ENCODE measurements at places on chromosomes 1 and 21. TPM values are rescaled to one million over a fixed set of nuclear protein-coding genes. Genes with fewer than 3 reads are reported as not detected.
A peak's percentile ranks its signal among the peaks of the same experiment; 100 is the strongest.

Gene ARHGEF19
- total RNA-seq = 3.6 TPM

Gene GJB5
- total RNA-seq = not detected

DNA sequence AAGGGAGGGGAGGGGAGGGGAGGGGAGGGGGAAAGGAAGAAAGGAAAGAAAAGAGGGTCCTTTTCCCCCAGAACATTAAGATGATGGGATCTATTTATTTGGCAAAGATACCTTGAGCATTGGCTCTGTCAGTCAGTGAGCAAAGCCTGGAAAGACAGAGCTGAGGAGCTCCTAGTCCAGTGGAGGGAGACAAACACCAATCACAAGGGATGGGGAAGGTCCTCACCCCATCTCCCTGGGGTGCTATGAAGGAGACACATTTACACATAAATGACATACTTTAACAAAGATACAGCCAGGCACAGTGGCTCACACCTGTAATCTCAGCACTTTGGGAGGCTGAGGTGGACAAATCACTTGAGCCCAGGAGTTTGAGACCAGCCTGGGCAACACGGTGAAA, 154.9 kb upstream of the TIAM1 start:
- no peaks in the 10 kb centered on the region for H3K4me1 ChIP-seq
- no peaks in the 10 kb centered on the region for H3K36me3 ChIP-seq
- no peak overlapping the region for H3K4me3 ChIP-seq
- no peaks in the 10 kb centered on the region for H3K27me3 ChIP-seq

DNA sequence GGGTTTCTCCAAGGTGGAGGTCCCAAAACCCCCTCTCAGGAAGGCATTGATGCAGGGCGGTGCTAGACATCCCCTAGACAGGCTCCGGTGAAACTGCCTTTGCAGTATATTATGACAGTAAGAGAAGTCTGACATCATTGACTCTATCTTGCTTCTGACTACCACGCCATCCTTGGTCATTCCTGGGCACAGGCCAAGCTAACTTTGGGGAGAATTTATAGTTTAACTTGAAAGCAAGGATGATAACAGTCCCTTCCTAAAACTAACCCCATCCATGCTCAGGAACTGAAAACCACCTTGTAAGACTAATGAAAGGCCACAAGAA, 30.3 kb downstream of the RSPH1 start:
- no peaks in the 10 kb centered on the region for H3K36me3 ChIP-seq
- peaks cover 4% of the 10 kb centered on the region for H3K4me1 ChIP-seq

- H3K4me1 ChIP-seq = no peaks in the 10 kb centered on the region
- peaks cover 4% of the 10 kb centered on the region for H3K36me3 ChIP-seq
- H3K27me3 ChIP-seq = no peaks in the 10 kb centered on the region
- H3K4me3 ChIP-seq = no peak overlapping the region
- DNase-seq = no peak
Measured at GRCh38 chr1:176009951-176010350, 197.1 kb downstream of the COP1 start.

- no peak for DNase-seq
- H3K4me1 ChIP-seq = no peaks in the 10 kb centered on the region
- no peak overlapping the region for H3K27ac ChIP-seq
- H3K4me3 ChIP-seq = no peak overlapping the region
- no peaks in the 10 kb centered on the region for H3K36me3 ChIP-seq
Measured at GRCh38 chr1:159443066-159443750, 3.7 kb downstream of the OR10J1 start.

- H3K27me3 ChIP-seq = no peaks in the 10 kb centered on the region
- peak overlapping the region; percentile 79 for H3K4me3 ChIP-seq
Measured at GRCh38 chr1:207823880-207824566, 72.2 kb downstream of the CD46 start.

Measured in esophagus muscularis mucosa (tissue), 4 donors.